ENCODE measurements at places on chromosomes 2 and 18.

- DNase-seq: no peak
These were observed 11.1 kb upstream of the RPIA start for GRCh38 chr2:88680266-88680902.

- no peak for DNase-seq
These were observed 1.5 kb downstream of the RPRM start for GRCh38 chr2:153476816-153477635.

DNA sequence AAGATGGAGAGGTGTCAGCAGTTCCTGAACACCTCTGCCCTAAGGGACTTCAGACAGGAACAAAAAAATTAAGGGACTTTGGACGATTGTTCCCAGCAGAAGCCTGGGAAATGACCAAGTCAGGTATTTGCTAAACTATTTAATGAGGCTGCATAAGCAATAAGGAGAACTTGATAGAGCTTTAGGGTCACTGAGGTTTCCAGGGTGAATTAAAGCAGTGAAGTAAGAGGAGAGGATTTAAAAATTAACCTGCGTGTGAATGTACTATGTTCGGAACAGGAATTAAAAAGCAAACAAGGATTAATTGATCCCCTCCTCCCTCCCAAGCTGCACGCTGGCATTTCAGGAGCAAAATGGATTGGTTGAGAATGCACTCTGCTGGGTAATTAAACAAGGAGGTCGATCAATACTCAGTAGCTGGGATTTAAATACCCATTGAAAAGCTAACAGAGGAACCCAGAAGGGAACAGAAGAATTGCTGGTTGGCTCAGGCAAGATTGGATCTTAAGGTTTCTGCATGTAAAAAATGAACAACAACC lies 157.2 kb downstream of the RNF152 start:
- no peak for DNase-seq

- DNase-seq: no peak
These were observed 21.9 kb downstream of the ATOH8 start for GRCh38 chr2:85775406-85776381.

DNA sequence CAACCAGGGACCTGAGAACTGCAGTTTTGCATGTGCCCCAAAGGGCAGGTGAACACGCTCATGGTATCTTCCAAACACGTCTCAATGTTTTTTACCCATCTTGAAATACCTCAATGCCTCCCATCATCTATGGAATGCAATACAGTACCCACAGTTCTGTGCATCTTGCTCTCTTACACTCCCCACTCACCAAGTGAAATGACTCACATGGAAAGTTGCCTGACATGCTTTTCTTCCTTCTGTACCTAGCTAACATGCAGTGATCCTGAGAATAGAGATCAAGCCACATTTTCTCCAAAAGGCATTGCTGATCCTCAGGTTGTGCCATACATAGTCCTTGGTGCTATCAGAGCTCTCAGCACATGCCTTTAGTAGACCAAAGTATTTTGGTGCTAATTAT lies 373.9 kb downstream of the GPD2 start:
- DNase-seq: no peak

DNA sequence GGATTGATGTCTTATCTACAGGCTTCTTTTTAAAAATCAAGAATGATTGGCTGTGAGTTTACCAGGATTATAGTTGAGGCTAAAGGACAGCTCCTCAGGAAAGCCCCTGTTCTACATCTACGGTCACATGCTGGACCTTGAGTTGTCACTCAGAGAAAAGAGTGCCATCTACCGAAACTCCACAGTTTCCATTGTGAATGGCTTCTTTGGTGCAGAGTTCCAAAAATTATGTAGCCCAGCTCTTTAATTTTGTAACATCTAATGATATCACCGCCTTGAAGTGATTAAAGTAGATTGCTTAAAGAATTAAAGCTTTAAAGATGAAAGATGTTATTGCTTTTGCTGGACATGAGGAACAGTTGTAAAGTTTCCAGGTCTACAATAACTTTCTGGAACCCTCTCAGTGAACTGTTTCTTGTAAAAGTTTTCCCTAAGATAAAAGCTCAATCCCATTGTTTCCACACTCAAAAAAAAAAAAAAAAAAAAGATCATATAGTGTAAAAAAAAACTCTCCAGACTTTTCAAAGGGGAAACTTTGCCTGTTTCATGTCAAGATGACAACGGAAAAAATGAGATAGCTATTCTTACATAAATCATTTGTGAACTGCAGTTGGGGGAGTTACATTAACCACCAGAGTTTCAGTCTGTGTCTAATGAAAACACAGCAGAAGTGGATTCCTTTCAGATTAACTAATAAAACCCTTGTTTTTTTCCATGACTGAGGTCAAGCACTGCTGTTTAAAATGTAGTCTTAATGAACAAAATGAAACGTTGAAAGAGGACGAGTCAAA lies 4.3 kb downstream of the COL3A1 start:
- DNase-seq: no peak

DNA sequence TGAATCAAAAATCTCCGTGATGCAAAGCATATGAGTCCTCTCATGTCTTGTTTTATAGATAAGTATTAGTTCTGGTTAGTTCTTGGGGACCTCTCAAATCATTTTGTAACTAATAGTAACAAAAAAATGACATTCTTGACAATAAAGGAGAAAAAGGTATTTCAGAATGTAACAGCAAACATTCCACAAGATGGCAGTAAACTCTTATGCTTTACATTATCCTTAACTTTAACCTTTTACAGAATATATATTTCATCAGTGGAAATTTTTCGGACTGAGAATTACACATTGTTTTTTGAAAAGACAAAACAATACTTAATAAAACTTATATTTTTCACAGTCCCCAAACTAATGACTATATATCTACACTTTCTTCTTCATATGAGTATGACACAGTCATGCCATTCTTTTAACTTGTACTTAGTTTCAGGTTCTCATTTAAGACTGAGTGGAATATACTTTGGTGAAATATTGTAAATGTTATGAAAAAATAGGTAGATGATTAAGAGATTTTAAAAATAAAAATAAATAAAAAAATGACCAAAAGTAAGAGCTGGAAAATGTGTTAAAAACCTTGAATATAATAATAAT lies 142.9 kb upstream of the NXPH2 start:
- no peak for DNase-seq

Measured in stimulated activated CD4-positive, alpha-beta T cell treated with anti-CD3 and anti-CD28 coated beads, Interleukin-15, amount 100 ng/mL, for 1 hour (primary cell).